Stimulated activated CD4-positive, alpha-beta T cell treated with anti-CD3 and anti-CD28 coated beads, Interleukin-15, amount 100 ng/mL, for 48 hours (primary cell): ENCODE measurements at places on chromosomes 7 and 10.
A peak's percentile ranks its signal among the peaks of the same experiment; 100 is the strongest.

DNA sequence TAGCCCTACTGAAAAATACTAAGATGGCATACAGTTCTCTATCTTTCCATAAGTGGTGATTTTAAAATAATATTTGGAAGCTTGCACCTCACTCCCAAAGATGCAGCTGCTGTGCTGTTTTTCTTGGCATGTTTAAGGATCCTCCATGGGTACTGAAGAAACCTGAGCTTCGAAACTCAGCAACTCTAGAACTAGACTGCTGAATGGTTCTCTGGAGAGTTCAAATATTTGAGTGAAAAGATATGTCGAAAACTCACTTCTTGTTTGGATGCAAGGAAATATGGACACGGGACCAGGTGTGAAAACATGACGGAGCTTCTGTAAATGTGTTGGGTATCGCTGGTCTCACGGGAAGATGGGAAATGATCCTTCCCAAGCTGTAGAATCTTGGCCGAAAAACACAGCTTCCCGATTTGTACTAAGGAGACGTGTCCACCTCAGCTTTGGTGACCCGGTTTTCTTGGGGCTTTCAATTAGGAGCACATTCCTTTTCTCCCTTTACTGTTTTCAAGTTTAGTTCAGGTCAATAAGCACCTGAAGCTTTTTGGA is 543.8 kb upstream of the NRP1 start:
- DNase-seq: no peak

DNA sequence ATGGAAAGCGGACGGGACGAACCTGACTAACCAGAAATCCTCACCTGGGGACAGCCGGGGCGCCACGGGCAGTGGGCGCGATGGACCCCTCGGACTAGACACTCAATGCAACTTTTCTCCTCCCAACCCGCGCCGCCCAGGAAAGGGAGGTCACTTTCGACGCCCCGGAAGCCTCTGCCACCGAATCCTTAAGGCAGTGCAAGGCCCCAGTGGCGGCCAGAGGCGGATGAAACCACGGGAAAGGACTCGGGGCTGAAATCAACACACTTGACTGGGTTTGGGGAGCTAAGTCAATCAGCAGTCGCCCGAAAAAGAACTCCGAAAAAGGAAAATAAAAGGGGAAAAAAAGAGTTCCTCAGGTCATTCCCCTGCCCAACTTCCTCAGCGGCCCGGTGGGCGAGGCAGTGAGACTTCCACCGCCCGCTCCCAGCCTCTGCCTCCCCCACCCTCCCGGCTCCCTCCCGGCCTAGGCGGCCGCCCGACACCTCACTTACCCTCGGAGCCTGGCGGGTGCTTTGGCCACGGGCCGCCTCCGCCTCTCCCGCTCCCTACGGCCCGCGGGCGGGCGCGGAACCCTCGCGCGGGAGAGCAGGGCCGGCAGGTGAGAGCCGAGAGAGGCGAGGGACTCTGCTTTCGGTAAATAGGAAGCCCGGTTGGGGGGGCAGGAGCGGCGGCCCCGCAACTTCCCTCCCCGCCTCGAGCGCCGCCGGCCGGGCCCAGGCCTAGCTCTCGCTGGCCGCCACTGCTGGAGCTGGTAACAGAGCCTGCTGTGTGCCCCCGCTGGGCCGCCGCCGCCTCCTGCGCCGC is 518 bp downstream of the WAPL start:
- DNase-seq: peak; percentile 27

DNA sequence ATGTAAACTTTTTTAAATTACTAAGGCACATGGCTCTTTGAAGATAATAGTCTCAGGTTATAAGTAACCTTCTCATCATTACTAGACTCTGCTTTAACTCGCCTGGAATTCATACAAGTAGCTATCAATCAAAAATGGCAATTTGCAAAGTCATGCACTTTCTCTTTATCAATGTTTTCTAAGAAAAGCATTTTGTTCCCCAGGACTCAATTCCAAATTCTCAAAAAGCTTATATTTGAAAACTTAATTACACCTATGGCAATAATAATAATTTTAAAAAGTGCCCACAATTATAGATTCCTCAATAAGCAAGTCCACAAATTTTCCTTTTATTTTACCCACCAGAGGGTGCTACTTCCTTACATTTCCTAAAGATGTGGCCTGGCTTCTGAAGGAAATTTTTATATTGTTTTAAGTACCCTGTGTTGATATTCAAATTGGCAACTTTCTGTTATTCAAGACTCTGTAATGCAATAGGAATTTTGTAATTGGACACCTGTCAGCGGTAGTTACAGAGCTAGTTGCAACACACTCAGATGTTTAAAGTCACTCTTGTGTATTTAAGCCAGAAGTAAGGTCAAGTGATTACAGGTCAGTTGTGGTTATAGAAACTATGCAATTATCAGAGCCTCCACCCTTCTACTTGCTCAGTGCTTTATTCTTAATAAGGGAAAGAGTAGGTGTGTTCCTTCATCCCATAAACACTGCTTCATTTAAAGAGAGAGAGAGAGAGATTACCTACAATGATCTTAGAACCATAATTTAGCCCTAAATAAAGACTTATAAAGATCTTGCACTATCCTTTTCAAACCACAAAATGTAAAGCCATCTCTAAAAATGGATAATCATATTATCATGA is 47.1 kb upstream of the HYAL4 start:
- no peak for DNase-seq

- DNase-seq: no peak
Observed at GRCh38 chr7:50304911-50305582, 531 bp downstream of the IKZF1 start.

DNA sequence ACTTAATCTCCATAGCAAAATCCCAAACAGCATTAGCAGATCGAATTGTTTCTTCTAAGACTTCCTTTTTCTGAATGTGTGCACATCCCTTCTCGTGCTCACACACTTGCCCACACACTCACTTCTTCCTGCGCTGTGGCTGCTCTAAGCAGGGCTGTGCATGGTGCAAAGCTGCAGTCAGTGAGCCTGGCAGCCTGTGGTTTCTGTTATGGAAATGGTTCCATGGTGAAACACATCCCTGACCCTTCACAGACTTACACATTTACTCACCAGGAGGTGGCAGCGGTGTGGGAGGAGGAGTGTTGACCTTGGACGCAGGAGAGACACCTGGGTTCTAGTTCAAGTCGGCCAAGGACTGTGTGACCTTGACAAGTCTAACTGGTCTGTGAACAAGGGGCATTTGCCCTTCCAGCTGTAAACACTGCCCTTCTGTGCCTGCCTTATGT is 24.9 kb downstream of the MTURN start:
- no peak for DNase-seq

GRCh38 chr7:423312-424260 is 96.1 kb downstream of the PDGFA start:
- no peak for DNase-seq

- DNase-seq: no peak
Observed at GRCh38 chr10:90112681-90113080, 411.3 kb downstream of the KIF20B start.

DNA sequence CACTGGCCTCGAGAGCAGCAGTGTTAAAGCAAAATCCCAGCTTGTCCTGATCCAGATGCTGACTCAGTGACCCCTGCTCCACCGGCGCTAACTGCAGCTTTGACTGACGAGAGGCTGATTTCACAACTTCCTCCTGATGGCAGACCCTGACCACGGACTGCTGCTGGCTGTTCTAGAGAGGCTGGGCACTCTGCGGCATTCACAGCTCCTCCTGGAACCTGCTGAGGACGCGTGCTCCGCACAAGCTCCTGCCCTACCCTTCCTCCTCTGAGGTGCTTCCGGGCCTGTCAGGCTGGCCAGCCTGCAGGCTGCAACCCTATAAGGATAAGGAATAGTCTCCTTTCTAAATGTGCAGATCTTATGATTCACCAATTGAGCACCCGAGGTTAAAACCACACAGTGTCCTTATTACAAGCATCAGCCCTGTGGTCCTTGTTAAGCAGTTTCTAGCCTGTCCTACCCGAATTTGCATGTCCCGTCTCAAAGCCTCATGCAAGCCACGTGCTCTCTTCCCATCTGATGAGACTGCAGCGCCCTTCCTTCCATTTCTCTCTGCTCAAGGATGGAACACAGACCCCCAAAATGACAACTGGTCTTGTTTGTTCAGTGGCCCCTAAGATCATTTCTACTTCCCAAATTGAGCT is 35.5 kb upstream of the NCAPG2 start:
- no peak for DNase-seq

GRCh38 chr10:104077663-104078151 is 8.0 kb downstream of the COL17A1 start:
- no peak for DNase-seq

DNA sequence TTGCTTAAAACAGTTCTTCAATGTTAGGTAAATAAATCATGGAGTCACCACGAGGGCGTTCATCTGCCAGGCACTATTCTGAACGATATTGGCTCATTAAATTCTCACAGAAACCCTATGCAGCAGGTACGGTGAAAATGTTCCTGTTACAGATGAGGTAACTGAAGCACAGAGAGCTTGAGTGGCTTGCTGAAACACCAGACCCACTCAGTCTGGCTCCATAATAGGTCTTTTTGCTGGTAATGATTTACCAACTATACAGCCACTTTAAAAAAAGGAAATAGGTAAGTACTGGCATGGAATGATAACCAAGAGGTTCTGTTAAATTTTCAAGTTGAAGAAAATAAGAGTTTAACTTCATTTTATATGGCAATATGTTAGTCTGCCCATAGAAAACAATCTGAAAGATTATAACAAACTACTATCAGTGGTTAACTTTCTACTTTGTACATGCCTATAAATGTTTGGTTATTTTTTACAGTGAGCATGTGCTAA is 1.3 kb upstream of the TM9SF3 start:
- DNase-seq: no peak

GRCh38 chr10:80379701-80380100 is 23.1 kb downstream of the DYDC2 start:
- no peak for DNase-seq

DNA sequence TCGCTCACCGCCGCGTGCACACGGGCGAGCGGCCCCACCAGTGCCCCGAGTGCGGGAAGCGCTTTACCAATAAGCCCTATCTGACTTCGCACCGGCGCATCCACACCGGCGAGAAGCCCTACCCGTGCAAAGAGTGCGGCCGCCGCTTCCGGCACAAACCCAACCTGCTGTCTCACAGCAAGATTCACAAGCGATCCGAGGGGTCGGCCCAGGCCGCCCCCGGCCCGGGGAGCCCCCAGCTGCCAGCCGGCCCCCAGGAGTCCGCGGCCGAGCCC is 3.3 kb downstream of the REPIN1 start:
- no peak for DNase-seq

GRCh38 chr7:157683747-157684156 is 346.9 kb downstream of the DNAJB6 start:
- no peak for DNase-seq

DNA sequence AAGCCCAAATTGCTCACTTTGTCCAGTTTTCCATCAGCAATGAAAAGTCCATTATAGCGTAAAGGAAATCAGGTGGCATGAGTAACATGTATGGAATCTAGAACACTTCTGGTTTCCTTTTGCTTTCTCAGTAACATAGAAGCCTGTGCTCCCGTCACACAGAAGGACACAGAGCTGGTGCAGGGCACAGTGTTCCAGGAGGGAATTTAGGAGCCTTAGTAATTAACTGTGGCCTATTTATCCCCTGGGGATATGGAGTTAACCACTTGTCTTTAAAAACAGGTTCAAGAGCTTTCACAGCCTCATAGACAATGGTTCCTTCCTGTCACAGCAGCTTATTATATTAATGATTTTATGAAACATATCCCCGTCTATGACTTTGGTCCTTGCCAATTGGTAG is 189.9 kb downstream of the NEBL start:
- DNase-seq: no peak

DNA sequence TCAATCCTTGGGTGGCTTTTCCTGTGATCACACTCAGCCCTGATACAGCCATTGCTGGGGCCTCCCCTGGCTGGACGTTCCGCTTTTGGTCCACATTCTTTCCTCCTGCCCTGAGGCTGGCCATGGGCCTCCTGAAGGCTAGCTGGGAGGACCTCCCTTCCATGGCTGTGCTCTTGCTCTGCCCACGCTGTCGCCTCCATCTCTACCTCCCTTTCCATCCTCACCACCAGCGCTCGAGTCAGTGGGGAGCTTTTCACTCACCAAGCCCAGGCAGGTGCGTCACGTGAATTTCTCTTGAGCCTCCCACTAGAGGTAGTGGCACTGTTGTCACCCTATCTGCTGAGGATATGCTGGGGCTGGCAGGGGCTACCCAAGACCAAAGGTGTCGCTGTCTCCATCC is 85.9 kb downstream of the BMS1 start:
- no peak for DNase-seq

DNA sequence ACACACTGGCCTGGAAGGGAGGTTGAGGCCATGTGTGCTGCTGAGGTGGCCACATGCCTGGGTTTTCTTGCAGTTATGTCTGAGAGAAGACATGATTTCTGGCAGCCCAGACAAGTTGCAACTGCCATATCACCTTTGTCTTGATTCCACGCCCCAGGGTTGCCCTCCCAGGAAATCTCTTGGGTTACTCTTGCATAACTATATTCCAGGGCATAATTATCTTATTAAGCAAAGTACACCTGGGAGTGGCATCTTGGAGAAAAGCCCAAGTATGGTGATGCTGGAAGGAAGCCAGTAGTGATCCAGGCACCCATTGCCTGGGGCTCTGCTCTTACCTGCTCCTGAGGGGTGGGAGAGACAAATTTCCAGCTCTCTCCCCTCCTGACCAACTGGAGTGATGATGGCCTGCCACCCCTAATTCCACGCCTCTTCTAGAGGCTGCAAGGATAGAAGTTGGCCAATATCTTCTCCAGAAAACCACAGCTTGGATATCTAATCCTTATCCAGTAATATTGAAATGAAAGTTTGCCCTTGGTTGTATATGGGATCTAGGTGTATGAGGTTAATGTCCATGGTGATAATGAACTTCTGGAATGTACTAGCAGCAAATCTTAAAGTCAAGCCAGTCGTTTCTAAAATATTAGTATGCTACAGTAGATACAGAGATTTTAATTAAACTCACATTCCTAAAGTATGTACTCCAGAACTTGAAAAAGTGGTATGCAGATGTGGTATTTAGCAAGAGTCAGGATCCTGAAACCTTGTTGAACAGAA is 5.0 kb downstream of the AKR1B10 start:
- no peak for DNase-seq

DNA sequence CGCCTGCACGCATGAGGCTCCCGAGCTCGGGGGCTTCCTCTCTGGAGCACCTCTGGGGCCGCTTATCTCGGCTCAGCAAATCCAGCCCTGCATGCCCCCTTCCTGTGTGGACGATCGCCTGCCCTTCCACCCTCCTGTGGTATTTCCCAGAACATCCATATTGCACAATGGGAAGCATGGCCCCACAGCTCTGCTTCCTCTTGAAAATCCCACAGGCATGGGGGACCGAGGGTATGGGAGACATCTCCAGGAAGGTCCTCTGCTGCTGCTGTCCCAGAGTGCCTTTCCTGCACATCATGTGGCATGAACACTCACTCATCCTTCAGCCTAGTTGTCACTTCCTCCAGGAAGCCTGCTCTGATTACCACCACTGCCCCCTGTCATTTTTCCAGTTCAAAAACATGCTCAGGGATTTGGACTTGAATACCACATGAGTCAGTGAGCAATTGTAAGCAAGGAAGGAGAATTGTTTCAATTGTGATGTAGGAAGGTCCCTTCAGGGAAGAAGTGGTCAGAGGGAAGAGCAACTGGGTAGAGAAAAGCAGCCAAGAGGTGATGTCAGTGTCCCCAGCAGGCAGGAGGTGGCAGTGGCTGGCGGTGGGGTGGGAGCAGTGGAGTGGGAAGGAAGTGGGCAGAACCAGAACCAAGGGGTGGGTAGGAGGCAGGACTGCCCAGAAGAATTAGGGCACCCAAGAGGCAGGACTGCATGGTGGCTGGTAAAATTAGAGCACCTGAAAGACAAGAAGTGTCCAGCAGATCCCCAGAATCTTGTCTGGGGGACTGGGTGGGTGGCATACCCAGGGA is 67.5 kb upstream of the ZMIZ1 start:
- no peak for DNase-seq

- no peak for DNase-seq
Observed at GRCh38 chr7:130986261-130986690, 252.3 kb upstream of the KLF14 start.
